ENCODE measurements at places on chromosomes 5 and 9.
A peak's percentile ranks its signal among the peaks of the same experiment; 100 is the strongest.

GRCh38 chr9:122939601-122940000, 1.2 kb upstream of the RABGAP1 start:
- DNase-seq: no peak

DNA sequence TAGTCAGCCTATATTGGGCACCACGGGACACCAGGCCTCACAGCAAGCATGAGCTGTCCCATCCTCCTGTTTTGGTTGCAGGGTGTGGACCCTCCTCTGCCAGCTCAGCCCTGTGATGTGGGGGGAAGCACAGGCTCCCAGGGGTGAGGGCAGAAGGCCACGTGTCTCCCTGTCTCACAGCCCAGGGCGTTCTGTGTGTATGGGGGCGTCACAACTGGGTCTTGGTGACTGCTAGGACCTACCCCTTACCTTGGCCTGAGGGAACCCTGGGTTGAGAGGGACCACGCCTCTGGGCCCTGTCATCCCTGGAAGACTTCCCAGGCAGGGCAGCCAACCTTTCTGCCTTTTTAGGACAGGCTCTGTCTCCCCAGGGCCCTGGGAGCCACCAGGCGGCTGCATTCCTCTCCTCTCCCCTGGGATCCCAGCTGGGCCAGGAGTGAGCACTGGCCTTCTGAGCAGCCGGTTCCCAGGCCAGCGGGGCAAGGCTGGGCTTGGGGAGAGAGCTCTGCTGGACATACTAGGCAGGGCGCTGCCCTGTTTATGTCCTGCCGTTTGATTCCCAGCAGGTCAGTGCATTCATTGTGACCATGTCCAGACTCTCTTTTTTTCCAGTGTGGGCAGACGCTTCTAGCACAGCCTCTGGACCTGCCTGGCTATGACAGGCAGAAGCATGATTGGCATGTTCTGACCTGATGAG, 97.4 kb downstream of the DAB2IP start:
- no peak for DNase-seq

DNA sequence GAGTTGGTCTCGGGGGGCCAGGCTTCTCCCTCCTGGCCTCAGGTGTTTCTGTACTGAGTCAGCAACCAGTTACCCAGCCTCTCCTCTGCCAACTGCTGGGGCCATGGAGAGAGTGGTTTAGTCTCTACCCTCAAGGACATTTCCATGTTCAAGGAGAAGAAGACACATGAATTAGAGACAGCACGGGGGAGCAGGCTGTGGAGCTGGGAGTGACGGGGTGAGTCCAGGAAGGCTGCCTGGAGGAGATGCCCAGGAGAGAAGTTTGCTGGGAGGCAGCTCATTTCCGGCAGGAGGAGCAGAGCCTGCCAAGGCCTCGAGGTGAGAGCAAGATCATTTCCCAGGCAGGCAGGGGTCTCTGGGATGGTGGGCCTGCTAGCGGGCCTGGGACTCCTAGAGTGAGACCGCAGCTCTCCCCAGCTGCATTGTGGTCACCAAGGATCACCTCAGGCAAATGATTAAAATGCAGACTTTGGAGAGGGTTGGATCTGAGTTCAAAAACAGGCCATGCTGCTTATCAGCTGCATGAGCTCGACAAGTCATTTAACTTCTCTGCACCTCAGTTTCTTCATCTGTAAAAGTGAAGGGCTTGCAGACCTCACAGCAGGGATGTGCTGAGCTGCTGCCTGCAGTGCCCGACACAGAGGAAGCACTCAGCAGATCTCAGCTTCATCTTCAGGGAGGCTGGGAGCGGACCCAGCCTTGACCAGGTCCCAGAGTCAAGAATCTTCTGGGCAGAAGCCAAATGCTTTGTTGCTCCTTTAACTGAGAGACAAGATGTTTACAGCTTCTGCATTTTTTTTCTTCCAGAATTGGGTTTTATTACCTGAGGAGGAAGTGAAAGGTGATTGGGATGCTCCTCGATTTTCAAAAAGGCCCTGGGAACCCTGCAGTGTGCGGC, 35.2 kb downstream of the NEK6 start:
- no peak for DNase-seq

DNA sequence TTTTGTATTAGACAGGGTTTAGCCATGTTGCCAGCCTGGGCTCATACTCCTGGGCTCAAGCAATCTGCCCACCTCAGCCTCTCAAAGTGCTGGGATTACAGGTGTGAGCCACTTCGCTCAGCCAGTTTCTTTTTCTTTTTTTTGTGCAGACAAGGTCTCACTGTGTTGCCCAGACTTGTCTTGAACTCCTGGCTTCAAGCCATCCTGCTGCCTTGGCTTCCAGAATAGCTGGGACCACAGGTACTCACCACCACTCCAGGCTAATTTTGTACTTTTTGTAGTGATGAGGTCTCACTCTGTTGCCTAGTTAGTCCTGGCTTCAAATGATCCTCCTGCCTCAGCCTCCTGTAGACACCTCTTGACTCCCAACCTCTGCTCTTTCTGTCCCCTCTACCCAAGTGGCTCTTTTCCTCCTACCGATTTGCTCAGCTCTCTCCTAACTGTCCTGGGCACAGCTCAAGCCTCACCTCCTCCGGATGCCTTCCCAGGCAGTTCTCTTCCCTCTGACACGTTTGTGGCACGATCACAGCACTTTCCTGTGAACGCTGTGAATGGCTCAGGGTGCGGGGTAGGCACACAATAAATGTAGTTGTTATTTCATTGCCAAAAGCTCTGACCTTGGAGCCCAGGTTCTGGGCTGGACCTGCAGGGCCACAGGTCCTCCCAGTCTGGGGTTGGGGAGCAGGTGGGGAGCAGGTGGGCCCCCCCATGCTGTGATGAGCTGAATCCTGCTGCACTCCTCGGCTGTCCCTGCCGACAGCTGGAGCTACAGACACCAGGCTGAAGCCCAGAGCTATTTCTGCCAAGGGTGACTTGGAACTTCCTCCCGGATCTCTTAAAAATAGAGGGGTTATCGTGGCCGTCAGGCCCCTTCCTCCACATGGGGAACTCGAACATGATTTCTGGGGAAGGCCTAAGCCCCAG, 23.9 kb downstream of the GFI1B start:
- no peak for DNase-seq

- DNase-seq: peak; percentile 64
These were observed 3.8 kb downstream of the NDST1 start for GRCh38 chr5:150511578-150512367.

DNA sequence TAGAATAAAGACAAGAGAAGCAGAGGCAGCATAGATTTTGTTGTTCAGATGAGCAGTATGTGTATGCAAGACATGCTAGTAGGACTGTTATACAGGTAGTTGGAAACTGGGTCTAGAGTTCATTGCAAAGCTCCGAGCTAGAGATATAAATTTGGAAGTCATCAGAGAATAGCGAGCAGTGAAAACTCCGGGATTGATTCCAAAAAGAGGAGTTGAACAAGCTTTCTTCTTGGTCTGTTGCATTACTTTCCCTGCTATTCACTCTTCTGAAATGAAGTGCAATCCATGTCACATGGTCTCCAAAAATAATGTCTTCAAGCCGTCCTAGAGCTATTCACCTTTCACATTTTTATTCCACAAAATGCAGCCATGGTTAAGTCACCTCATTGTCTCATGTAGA, 67.9 kb upstream of the ZNF462 start:
- no peak for DNase-seq

- no peak for DNase-seq
These were observed 34.1 kb downstream of the STARD4 start for GRCh38 chr5:111478266-111478665.
